ENCODE measurements at places on chromosomes 2 and 18.
A peak's percentile ranks its signal among the peaks of the same experiment; 100 is the strongest.

DNA sequence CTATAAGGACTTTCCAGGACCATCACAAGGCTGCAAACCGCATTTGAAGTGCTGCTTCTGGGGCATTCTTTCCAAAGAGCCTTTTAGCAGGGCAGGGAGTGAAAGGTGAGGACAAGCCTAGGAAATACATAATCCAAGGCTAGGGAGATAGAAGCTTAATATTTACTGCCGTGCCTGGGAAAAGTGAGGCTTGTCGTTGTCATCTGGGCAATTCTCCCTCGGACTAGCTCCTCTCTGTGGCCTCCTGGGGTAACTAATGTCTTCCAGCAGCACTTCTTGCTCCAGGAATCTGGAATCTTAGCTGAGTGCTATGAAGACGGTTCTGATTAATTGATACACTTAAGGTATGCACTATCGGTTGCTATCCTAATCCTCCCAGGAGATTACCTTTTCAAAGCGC lies 69.3 kb upstream of the ATL2 start:
- DNase-seq = no peak

DNA sequence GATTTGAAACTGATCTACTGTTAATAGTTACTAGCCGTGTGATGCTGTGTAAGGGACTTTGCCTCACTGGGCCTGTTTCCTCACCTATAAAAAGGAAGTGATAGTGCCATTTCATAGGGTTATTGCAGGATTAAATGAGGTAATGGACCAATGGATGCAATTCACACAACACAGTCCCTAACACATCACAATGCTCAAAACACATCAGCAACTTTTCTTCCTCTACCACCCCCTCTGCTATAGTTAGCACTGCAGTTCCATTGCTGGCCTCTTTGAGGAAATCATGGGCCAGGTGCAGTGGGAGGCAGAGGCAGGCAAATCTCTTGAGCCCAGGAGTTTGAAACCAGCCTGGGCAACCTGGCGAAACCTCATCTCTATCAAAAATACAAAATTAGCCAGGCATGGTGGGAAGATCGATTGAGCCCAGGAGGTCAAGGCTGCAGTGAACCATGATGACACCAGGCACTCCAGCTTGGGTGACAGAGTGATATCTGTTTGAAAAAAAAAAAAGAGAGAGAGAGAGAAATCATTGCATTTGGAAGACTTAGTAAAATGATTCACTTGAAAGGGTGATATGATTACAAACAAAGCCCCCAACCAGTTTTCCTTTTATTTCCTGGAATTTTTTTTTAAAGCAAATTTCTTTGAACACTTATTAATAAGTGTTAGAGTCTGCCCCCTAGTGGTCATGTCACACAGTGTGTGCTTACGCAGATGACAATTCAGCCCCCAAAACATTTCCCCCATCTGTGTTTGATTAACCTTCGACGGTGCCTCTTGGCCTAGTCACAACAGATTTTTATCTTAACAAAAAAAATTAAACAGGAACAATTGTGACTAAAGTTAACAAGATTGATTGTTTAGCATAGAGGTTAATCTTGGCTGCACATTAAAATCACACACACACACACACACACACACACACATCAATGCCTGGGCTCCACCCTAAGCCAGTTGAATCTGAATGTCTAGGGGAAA lies 88.6 kb upstream of the BCL11A start:
- DNase-seq = peak; percentile 40

DNA sequence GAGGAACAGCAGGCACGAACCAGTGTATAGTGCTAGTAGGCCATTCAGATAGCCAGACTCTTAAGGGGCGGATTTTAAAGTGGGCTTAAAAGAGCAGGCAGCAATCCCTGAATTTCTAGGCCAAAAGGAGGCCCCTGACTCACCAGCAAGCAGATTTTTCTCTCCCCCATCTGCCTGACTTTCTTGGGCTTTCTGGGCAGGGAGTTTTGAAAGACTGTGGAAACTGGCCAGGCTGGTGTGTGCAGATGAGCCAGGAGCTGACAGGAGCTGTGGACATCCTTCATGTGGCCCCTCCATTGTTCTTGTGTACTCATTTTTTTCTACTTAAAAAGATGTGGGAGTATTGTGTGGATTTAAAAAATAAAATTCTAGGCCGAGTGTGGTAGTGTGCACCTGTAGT lies 59.0 kb downstream of the GLI2 start:
- DNase-seq = no peak

- no peak for DNase-seq
These were observed 102.8 kb upstream of the COPS8 start for GRCh38 chr2:236982693-236983455.
